ENCODE measurements at places on chromosomes 12 and 14. TPM values are rescaled to one million over a fixed set of nuclear protein-coding genes. Genes with fewer than 3 reads are reported as not detected.

The CABP1 gene
- total RNA-seq, result not detected

The OR6S1 gene
- not detected for total RNA-seq

The GSKIP gene
- total RNA-seq, result 22.4 TPM

The TOMM20L gene
- not detected for total RNA-seq

The GNB3 gene
- 10.2 TPM for total RNA-seq

The CCDC175 gene
- not detected for total RNA-seq

- no peaks in the 10 kb centered on the region for H3K4me1 ChIP-seq
- no peak overlapping the region for H3K4me3 ChIP-seq
- peaks cover 8% of the 10 kb centered on the region for H3K36me3 ChIP-seq
- no peak for DNase-seq
Measured at GRCh38 chr12:2405039-2405438, 352.3 kb downstream of the CACNA1C start.

GRCh38 chr14:101058571-101058970, 155.0 kb upstream of the RTL1 start:
- no peaks in the 10 kb centered on the region for H3K36me3 ChIP-seq
- no peak for DNase-seq
- peak overlapping the region; percentile 30 for H3K27ac ChIP-seq
- peaks cover 2% of the 10 kb centered on the region for H3K27me3 ChIP-seq
- no peak overlapping the region for H3K4me3 ChIP-seq
- H3K4me1 ChIP-seq, result peaks cover 31% of the 10 kb centered on the region

- no peak overlapping the region for H3K27ac ChIP-seq
- DNase-seq, result no peak
- no peak overlapping the region for H3K4me3 ChIP-seq
Measured at GRCh38 chr12:112447106-112447505, 28.4 kb downstream of the PTPN11 start.

- H3K4me1 ChIP-seq, result peaks cover 33% of the 10 kb centered on the region
- H3K27me3 ChIP-seq, result no peaks in the 10 kb centered on the region
- peaks cover 19% of the 10 kb centered on the region for H3K36me3 ChIP-seq
- no peak for DNase-seq
- no peak overlapping the region for H3K4me3 ChIP-seq
Measured at GRCh38 chr14:92587700-92588085, 74.1 kb downstream of the RIN3 start.

DNA sequence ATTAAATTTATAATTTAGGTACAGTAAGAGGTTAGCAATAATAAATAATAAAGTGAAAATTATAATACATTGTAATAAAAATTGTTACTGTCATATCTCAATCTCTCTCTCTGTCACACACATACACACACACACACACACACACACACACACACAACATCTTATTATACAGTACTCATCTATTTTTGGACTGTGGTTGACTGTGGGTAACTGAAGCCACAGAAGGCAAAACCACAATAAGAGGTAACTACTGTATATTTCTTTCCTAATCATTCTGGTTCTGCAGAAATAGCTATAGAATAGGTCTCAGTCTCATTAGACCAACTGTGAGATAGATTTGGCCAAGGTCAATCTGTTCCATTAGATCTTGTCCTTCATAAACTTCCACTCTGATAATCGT, 33.1 kb upstream of the PTPRO start:
- peaks cover 2% of the 10 kb centered on the region for H3K36me3 ChIP-seq
- H3K27me3 ChIP-seq, result peaks cover 11% of the 10 kb centered on the region
- H3K4me1 ChIP-seq, result no peaks in the 10 kb centered on the region

GRCh38 chr14:89138846-89139245, 278.2 kb downstream of the FOXN3 start:
- peaks cover 12% of the 10 kb centered on the region for H3K36me3 ChIP-seq
- no peak overlapping the region for H3K27ac ChIP-seq
- peaks cover 24% of the 10 kb centered on the region for H3K4me1 ChIP-seq
- H3K27me3 ChIP-seq, result no peaks in the 10 kb centered on the region

DNA sequence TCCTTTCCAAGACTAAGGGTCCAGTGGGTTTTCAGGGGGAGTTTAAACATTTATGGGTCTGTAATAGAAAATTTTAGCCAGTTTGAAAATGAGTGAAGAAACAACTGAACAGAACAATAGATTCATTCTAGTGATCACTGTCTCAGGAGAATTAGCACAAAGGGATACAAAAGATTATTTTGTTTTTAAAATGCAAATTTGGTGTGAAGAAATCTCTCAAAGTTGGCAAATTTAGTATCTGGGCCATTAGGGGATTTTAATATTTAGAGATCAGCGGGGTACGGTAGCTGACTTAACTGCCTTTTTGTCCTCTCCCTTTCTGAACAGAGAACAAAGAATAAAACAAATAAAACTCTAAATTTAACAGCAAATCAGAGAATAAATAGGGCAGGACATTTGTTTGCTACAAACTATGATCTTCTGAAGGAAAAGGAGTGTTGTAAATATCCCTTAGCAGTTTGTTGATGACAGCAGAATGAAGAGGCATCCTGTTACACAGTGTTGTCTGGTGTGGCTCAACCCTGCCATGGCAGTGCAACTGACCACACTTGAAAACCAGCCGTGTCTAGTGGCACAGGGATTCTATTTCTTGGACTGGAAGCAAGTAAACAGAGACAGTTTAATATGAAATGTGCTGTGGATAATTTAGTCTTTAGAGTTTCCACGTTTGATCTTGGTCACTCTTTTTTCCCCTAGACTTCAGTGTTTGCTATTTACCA, 46.3 kb upstream of the LRTM2 start:
- DNase-seq, result no peak
- H3K27me3 ChIP-seq, result no peaks in the 10 kb centered on the region
- peaks cover 51% of the 10 kb centered on the region for H3K4me1 ChIP-seq
- H3K36me3 ChIP-seq, result no peaks in the 10 kb centered on the region
- H3K27ac ChIP-seq, result peak overlapping the region; percentile 60

GRCh38 chr14:55212634-55213033, 21.2 kb upstream of the DLGAP5 start:
- DNase-seq, result no peak
- H3K27me3 ChIP-seq, result no peaks in the 10 kb centered on the region
- no peaks in the 10 kb centered on the region for H3K36me3 ChIP-seq
- H3K4me3 ChIP-seq, result no peak overlapping the region
- peaks cover 4% of the 10 kb centered on the region for H3K4me1 ChIP-seq

- peaks cover 5% of the 10 kb centered on the region for H3K36me3 ChIP-seq
- no peaks in the 10 kb centered on the region for H3K27me3 ChIP-seq
- no peak overlapping the region for H3K4me3 ChIP-seq
- peaks cover 25% of the 10 kb centered on the region for H3K4me1 ChIP-seq
Measured at GRCh38 chr12:78209846-78210505, 379.3 kb downstream of the NAV3 start.
